ENCODE measurements at places on chromosomes 6 and 20.
A peak's percentile ranks its signal among the peaks of the same experiment; 100 is the strongest.

GRCh38 chr6:50962213-50962759 lies 143.6 kb downstream of the TFAP2B start:
- DNase-seq = no peak

- no peak for DNase-seq
Measured at GRCh38 chr6:9801249-9801754, 613.6 kb downstream of the TFAP2A start.

DNA sequence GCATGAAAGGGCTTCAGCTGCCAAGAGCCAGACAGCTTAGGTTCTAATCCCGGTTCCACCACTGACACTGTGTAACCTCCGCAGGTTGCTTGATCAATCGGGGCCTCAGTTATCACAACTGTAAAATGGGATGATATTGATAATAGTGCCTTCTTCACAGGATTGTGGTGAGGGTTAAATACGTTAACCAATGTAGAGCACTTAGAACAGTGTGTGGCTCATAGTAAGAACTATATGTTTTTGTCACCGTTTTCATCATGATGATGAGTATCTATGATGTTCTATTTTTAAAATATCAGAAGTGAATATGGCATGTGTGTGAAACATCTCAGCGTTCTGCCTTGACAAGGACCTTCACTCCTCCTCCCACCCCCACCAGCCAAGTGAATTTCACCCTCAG lies 10.3 kb upstream of the MAPK13 start:
- no peak for DNase-seq

DNA sequence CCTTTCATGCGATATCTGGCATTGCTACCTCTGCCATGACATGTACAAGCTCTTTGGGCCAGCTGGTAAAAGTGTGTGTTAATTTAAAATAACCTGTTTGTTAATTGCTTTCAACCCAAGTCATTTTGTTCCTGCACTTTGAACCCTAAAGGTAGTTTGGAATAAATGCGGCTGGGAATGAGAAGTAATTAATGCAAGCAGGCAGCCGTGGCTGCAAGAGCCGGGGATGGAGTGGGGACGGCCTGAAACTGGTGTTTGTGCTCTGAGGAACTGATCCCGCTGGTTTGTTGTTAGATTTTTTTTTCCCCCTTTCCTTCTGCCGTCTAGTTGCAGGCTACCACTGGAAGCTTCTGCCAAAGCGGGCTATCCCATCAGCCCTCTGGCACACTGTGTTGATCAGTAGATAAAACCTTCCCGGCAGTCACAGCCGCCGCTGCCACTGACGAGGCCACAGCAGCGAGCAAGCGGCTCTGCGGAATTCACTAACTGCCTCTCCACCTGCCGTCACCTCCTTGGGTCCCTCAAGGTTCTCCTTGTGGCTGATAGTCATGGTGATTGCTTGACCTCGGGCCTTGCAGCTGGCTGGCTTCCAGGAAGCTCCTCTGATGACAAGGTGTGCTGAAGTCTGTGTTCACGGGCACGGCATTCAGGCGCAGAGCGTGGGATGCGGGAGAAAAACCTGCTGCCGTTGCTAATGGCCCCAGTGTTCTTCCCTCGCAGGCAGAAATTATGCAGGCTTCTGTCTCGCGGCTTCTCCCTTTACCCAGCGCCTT lies 315.9 kb downstream of the TFAP2A start:
- DNase-seq = no peak

- DNase-seq = peak; percentile 70
Measured at GRCh38 chr20:43187476-43188233, 2.1 kb downstream of the PTPRT start.

All from NCI-H524 (cell line).